Stimulated activated CD8-positive, alpha-beta memory T cell treated with anti-CD3 and anti-CD28 coated beads, Interleukin-15, amount 100 ng/mL, for 48 hours (primary cell): ENCODE measurements at places on chromosomes 3 and 15.

DNA sequence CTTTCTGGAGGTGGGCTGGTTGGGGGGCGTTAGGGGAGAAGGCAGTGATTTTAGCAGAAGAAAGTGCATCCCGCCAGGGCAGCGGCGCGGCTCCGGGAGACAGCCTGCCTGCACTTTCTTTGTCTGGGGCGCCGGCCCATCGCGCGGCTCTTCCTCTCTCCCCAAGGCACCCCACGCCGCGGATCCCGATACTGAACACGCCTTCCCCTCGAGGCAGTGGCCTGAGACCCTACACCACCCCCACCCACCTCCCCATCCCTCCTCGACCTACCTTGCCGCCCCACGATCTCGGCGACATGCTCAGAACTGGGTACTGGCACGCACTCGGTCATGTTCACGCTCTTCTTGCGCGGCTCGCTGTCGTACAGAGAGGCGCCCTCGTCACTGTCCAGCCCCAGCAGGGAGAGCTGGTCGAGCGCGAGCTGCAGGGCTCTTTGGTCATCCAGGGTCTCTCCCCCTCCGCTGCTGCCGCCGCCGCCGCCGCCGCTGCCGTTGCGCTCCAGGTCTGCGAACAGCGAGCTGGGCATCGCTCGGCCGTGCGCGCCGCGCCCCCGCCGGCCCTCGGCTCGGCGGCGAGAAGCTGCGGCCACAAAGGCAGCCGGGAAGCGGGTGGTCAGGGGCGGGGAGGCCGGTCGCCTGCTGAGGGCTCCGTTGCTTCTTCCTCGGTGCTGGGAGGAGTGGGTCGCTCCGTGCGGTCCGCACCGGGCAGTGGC, 483 bp downstream of the MEX3B start:
- DNase-seq = no peak

DNA sequence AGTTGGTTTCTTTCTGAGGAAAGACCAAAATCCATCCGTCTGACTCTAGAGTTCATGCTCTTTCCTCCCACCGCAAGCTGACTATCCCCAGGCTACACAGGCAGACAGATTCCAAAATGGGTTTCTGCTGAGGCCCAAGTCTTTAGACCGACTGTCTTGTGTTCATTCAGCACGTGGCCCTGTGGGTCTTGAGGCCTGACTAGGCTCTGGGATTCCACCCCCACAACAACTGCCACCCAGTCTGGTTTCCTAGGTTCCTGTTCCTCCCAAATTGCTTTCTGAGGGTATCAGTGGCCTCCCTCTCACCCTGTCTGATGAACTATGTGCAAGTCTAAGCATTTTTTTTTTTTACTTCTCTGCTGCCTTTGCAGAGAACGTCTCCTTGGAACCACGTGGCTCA, 67.7 kb downstream of the CYP19A1 start:
- no peak for DNase-seq

- DNase-seq = no peak
Measured at GRCh38 chr3:184380185-184380626, 352 bp downstream of the CHRD start.

DNA sequence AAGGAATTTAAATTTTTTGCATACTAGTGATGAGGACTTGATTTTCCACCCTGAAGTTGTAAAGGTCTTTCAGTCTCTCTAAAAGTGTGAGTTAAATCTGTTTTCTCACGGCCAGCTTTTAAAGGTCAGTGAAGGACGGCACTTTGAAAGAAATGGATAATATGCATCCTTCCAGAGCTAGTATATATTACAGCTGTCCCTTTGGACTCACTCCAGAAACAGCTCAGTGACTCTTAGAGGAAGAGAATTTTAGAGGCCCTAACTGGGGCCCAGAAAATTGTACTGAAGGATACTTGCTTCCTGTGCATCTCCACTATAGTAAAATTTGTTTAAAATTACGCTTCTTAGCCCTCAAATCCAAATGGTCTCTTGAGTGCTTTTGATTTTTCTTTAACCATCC, 41.6 kb downstream of the PIK3CA start:
- DNase-seq = no peak

GRCh38 chr3:8529181-8529637, 27.6 kb downstream of the LMCD1 start:
- no peak for DNase-seq

DNA sequence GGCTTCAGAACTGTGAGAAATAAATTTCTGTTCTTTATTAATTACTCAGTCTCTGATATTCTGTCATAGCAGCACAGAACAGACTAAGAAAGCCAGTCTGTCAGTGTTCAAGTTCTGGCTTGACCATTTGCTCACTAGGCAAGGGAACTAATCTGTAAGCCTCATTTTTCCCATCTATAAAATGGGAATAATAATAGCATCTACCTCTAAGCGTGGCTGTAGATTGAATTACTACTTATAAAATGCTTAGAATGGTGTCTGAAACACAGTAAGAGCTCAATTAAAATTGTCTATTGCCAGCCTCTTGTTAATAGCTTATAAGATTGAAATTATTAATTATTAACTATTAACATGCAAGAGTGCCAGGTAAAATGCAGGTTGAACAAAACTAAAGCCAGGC, 209.7 kb upstream of the LRRFIP2 start:
- DNase-seq = no peak

DNA sequence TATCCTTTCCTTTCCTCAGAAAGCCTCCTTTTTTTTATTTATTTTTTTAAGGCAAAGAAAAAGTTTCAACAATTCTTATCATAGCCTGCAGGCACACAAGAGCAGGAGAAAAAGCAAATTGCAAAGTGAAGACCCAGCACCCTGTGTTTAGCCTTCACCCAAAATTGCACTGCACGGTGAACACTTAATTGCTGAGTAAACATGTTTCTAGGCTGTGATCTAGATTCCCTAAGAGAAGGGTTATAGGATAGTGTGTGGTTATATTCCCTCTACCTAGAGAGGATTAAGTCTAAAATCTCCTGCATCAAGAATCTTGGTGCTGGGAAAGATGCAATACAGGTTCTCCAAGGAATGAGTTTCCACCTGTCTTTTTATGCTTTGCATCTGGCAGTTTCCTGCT, 70.2 kb upstream of the BFSP2 start:
- DNase-seq = no peak

- no peak for DNase-seq
Measured at GRCh38 chr15:82986442-82986780, 401 bp downstream of the RAMAC start.
